ENCODE measurements at places on chromosomes 6 and 20.

GRCh38 chr20:1500496-1500895 lies 9.3 kb upstream of the SIRPB2 start:
- no peak for DNase-seq

DNA sequence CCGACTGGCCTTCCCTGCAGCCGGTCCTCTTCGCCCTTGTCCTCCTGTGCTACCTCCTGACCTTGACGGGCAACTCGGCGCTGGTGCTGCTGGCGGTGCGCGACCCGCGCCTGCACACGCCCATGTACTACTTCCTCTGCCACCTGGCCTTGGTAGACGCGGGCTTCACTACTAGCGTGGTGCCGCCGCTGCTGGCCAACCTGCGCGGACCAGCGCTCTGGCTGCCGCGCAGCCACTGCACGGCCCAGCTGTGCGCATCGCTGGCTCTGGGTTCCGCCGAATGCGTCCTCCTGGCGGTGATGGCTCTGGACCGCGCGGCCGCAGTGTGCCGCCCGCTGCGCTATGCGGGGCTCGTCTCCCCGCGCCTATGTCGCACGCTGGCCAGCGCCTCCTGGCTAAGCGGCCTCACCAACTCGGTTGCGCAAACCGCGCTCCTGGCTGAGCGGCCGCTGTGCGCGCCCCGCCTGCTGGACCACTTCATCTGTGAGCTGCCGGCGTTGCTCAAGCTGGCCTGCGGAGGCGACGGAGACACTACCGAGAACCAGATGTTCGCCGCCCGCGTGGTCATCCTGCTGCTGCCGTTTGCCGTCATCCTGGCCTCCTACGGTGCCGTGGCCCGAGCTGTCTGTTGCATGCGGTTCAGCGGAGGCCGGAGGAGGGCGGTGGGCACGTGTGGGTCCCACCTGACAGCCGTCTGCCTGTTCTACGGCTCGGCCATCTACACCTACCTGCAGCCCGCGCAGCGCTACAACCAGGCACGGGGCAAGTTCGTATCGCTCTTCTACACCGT lies 6.1 kb downstream of the UBD start:
- peak; percentile 92 for DNase-seq

GRCh38 chr6:33848484-33848883 lies 44.7 kb upstream of the MLN start:
- DNase-seq: no peak

DNA sequence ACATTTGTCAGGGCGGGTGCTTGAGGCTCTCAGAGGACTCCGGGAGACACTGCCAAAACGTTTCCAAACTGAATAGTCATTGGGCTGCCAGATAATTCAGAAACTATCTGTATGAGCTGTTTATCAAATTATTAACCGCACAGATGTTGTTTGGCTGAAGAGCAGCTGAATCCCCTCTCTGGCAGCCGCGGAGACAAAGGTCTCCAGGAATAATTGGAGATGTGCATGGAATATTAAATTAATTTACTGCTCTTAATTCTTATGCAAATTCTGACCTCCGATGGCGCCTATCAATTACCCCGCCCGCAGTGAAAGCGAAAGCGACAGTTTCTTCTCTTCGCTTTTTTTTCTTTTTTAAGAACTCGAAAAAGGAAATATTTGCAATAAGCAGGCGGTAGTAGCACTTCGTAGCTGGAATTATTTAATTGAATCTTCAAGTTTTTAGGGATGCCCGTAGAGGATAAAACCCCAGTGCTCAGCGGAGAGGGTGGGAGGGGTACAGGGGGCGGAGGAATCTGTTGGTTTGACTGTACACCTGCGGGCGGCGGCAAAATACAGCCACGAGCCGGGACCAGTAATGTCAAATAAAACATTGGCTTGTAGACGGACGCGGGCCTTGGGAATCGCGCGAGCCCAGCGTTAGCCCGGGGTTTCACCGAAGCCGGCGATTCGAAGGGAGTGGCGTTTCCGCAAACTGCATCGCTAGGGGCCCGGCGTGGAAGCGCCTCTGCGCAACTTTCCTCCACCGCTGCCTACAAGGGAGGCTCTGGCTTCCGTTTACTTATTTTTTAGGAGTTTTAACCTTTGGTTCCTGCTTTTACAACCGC lies 6.2 kb downstream of the LINC00237 start:
- peak; percentile 69 for DNase-seq

DNA sequence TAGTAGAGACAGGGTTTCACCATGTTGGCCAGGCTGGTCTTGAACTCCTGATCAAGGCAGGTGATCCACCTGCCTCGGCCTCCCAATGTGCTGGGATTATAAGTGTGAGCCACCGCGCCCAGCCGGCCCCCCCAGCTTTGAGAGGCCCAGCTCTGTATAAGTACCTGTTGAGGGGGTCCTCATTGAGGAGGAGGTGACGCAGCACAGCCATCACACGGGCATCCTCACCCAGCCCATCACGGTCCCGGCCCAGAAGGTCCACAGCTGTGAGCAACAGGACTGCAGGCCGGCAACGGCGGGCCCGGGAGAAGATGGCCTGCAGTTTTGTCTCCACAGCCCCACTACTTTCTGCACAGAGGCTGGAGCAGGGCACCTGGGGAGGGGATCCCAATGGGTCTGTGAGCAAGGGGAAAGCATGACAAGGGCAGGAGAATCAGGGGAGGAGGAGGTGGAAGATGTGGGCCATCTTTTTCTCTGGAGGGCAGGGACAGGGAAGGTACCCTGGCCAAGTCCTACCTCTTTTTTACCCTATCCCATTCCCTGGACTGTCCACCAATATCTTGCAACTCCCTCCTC lies 7.7 kb downstream of the GNMT start:
- DNase-seq: no peak

- DNase-seq: no peak
These were observed 2.1 kb upstream of the HS3ST5 start for GRCh38 chr6:114344971-114345275.

DNA sequence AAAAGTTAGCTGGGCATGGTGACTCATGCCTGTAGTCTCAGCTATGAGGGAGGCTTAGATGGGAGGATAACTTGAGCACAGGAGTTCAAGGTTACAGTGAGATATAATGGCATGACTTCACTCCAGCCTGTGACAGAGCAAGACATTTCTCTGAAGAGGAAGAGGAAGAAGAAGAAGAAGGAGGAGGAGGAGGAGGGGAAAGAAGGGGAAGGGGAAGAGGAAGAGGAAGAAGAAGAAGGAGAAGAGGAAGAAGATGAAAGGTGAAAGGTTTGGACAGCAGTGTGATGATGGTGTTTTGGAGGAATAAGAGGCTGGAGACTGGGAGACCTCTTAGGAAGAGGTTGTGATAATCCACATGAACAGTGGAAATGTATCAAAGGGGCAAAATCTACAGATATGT lies 410.7 kb upstream of the JAG1 start:
- DNase-seq: no peak

GRCh38 chr20:63536241-63536977 lies 767 bp downstream of the PTK6 start:
- no peak for DNase-seq

DNA sequence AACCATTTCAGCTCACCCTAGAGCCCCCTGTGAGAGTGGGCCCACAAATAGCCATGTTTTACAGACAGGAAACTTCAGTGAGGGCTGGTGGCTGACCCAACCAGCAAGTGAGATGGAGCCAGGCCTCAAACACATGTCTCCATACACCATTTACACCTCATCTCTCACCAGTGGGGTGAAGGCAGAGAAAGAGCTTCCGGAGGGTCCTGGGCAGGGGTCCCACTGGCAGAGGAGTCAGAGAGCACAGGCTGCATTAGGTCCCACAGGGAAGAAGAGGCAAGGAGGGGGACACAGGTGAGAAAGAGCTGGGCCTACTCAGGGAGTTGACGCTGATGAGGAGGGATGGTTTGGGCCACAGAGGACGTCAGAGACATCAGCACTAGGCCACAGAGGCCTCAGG lies 172.6 kb downstream of the VEGFA start:
- DNase-seq: no peak

DNA sequence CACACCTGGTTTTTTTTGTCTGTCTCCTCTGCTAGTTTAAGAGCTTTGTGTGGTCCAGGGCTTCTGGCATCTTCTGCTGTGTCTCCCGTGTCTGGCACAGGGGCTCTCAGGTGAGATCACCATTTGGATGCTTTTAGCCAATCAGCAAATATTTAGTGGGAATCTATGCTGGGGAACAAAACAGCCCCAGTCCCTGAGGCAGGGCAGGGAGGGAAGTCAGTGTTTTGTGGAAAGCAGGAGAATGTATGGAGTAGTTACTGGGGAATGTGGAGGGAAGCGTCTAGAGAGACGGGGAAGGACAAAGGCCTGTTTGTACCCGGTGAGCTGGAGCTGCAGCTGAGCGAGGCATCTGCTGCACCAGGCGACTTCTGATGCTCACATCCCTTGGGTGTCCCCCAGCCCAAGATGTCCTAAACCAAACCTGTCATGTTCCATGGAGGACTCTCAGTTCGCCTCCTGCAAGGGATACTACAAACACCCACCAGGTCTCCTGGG lies 49.3 kb upstream of the NNAT start:
- no peak for DNase-seq

DNA sequence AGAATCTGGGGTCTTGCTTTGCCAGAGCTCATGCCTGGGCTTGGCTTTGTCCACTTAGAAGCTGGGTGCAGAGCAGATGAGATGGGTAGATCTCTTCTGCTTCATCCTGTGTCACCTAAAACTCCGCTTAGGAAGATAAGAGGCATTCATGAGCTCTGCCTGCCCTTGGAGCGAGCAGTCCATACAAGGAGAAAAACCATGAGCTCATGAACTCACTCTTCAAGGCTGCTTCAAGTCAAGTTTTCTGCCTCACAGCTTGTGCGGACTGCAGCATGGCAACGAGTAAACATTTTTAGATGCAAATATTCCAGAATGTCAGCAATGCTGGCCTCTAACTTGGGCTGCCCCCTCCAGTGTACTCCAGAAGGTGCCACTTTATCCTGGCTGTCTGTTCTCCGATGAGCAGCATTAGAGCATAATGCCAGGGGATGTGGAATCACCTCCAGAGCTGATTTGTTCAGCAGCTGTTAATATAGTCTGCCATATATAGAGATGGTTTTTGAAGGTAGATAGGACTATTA lies 10.7 kb upstream of the UQCC2 start:
- DNase-seq: no peak

GRCh38 chr20:62052336-62052841 lies 13.3 kb downstream of the TAF4 start:
- no peak for DNase-seq

- DNase-seq: no peak
These were observed 623.8 kb downstream of the MMUT start for GRCh38 chr6:48839206-48839605.

GRCh38 chr6:727856-728255 lies 34.9 kb upstream of the EXOC2 start:
- no peak for DNase-seq

GRCh38 chr6:16793828-16794412 lies 32.7 kb upstream of the ATXN1 start:
- no peak for DNase-seq

DNA sequence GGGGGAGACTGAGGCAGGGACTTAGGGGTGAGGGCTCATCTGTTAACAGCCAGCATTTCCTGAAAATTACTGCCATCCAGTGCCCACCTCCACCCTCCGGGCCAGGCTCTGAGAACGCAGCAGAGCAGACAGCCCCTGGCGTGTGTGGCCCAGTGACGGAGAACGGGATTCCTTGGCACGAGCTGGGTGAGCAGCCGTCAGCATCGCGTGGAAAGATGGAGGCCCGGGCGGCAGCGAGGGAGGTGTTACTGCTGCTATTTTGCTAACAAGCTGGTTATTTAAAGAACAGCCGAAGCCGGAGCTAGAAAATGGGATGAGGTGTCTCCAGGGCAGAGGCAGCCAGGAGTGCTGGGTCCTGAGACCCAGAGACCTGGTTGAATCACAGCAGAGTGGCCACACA lies 62.7 kb downstream of the DLGAP4 start:
- no peak for DNase-seq

GRCh38 chr20:37901654-37902503 lies 1.0 kb upstream of the VSTM2L start:
- peak; percentile 82 for DNase-seq

- DNase-seq: peak; percentile 8
These were observed 40.1 kb upstream of the SLC23A2 start for GRCh38 chr20:5041433-5041832.

GRCh38 chr6:46113370-46113769 lies 16.4 kb upstream of the ENPP4 start:
- DNase-seq: no peak

- DNase-seq: no peak
These were observed 5.8 kb upstream of the FAM217A start for GRCh38 chr6:4084444-4085331.

Data from neural progenitor cell (in vitro differentiated cells).